CD4-positive, alpha-beta T cell treated with Interleukin-1 beta for 1 hour (primary cell): ENCODE measurements at places on chromosomes 2 and 18.

- no peak for DNase-seq
Measured at GRCh38 chr2:176445956-176446355, 176.7 kb downstream of the MTX2 start.

DNA sequence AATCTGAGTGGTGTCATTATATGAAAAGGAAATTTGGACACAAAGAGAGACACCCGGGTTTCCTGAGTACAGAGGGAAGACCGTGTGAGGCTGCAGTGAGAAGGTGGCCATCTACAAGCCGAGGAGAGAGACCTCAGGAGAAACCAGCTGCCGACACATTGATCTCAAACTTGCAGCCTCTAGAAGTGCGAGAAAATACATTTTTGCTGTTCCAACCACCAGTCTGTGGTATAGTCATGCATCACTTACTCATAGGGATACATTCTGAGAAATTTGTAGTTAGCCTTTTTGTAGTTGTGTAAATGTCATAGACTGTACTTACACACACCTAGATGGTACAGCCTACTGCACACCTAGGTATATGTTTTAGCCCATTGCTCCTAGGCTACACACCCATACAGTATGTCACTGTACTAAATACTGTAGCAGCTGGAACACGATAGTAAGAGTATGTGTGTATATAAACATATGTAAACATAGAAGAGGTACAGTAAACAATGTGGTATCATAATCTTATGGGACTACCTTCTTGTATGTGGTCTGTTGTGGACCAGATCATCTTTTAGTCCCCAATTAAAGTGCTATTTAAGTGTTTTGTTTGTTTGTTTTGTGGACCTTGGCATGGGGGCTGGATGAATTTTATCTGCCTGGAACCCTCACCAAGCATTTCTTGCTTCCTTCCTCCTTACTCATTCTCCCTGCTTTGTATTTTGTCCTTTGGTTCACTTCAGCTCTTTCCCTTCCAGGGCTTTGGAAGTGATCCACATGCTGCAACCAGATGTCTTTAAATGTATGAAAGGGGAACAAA lies 38.3 kb upstream of the SESTD1 start:
- no peak for DNase-seq

- DNase-seq, result no peak
Measured at GRCh38 chr18:50071397-50071796, 123.5 kb downstream of the MYO5B start.

GRCh38 chr2:3771576-3771975 lies 68.2 kb downstream of the DCDC2C start:
- no peak for DNase-seq

DNA sequence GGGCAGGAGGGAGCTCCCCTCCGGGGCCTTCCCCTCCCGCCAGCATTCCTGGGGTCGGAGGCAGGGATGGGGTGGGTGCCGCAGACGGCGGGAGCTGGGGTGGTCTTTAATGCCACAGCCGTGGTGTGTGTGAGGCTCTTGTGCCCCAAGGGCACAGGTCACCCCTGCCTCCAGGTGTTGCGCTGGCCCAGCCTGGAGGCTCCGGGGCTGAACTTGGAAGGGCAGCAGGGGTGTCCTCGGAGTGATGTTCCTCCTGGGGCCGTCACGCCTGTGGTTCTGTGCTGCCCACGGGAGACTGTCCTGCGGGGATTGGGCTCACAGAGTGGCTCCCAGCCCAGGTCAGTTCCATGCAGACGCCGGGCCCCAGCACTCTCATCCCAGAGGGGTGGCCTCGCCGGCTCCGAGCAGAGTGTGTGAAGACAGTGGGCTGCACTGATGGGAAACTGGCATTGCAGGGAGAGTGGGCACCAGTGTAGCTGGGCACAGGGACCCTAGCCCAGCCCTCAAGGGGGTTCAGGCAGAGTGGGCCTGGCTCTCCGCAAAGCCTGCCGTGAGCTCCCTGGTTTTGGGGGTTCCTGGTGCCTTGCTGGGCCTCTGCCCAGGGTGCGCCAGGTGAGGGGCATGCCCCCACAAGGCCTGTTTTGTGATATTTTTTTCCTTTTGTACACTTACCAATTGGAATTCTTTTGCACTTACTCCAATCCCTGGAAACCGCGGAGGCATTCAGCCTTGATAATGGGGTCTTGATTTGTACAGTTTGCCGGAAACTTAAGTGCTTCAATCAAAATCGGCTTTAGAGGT lies 56.7 kb downstream of the NFATC1 start:
- no peak for DNase-seq

- no peak for DNase-seq
Measured at GRCh38 chr2:80244905-80245584, 59.5 kb downstream of the LRRTM1 start.

DNA sequence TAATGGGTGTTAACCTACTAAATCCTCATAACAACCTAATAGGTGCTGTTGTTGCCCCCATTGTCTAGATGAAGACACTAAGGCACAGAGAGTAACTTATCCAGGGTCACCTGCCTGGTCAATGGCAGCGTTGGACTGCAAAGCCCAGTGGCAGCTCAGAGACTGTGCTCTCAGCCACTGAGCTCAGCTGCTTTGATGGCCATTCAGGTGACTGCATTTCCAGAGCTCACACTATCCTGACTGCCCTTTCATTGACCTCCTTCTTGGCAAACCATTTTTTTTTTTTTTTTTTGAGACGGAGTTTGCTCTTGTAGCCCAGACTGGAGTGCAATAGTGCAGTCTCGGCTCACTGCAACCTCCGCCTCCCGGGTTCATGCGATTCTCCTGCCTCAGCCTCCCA lies 115.2 kb downstream of the MAPK4 start:
- no peak for DNase-seq

GRCh38 chr2:127370010-127370409 lies 17.8 kb downstream of the MAP3K2 start:
- DNase-seq, result no peak

DNA sequence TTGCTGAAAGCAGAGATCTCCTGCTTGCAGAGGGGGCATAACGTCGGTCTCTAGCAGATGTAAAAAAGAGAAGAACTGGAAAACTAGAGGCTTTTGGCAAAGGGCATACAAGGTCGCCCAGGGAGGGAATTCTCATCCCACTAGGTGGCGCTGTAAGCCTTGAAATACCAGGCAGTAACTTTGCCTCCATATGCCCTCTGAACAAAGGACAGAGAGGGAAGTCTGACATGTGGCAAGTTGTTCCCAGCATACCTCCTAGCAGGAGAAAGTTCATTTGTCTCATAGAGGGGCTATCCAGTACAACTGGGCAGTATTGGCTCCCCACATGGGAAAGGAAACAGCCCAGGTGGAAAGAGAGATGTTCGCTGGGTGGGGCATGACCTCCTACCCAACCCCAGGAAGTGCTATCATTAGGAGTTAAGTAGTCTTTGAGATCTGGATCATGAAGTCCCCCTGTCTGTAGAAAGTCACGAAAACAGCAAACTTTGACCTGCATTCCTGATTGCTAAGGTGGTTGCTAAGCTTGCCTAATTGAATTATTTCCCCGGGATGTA lies 39.9 kb downstream of the STK17B start:
- peak; percentile 74 for DNase-seq

- no peak for DNase-seq
Measured at GRCh38 chr2:16203069-16203468, 262.7 kb downstream of the MYCN start.

GRCh38 chr18:48065601-48065995 lies 135.1 kb upstream of the SMAD2 start:
- no peak for DNase-seq

GRCh38 chr18:46426021-46426678 lies 230.9 kb downstream of the LOXHD1 start:
- no peak for DNase-seq

DNA sequence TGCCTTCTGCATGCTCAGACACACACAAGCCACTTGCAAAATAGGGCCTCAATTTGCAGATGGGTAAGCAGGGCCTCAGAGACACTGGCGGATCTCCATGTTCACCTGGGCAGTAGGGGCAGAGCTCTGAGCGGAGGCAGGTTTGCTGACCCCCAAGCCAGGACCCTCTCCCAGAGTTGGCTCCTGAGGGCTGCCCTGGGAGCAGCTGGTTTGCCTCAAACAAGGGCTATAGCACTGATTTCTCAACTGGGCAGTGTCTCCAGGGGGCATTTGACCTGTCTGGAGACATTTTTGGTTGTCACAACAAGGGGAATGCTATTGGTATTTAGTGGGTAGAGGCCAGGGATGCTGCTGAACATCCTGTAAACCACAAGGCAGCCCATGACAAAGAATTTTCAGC lies 11.6 kb downstream of the GLI2 start:
- DNase-seq, result no peak

DNA sequence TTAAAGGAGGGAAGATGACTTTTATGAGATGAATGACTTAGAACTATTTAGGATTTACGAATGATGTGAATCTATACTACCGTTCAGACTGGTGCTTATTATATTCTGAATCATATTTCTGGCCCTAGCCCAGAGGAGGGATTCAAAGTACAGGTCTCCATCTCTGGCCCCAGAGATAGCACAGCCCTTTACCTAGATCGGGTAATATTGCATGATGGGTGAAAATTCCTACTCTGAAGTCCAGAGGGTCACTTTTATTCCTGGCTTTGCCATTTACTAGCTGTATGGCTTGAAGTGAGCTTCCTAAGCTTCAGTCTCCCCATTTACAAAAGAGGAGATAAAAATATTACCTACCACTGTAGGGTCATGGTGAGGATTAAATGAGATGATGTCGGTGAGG lies 135.8 kb upstream of the OSR1 start:
- DNase-seq, result no peak

GRCh38 chr2:209458008-209458979 lies 34.4 kb downstream of the MAP2 start:
- DNase-seq, result no peak

GRCh38 chr2:16821692-16822091 lies 156.1 kb upstream of the CYRIA start:
- DNase-seq, result no peak

GRCh38 chr2:50004667-50005066 lies 850.4 kb upstream of the FSHR start:
- no peak for DNase-seq

- no peak for DNase-seq
Measured at GRCh38 chr2:29004755-29005154, 23.7 kb downstream of the TOGARAM2 start.

DNA sequence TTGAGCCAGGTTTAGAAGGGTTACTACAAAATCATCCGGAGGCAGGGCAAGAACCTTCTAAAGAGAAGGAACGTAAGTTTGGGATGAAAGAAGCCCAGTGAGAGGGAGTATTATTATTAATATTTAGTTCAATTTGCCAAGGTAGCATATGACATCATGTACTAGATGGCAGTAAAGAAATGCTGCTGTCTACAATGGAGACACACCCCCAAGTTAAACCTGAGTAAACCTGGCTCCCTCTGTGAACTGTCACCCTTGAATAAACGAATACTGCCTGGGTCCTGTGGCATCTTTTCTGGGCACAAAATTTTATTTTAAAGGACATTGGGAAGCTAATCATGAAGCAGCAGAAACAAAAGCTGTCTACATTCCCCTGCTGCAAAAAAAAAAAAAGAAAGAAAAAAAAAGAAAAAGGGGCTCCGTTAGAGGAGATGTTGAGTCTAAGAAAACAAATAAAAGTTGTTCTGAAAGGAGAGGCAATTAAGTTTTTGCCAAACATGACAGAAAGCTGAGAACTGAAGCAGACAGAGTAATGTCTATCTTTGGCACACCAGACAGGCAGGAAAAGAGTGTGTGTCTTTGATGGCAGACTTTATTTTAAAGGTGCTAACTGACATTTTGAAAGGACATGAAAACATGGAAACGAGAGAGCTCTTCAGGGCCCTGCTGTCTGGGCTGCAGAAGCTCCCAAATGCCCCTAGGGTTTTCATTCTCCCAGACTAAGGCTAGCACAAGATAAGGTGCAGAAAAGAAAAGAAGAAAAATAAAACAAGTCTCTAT lies 557.7 kb upstream of the CHAC2 start:
- no peak for DNase-seq

GRCh38 chr2:1645761-1646476 lies 98.4 kb downstream of the PXDN start:
- DNase-seq, result no peak

- DNase-seq, result no peak
Measured at GRCh38 chr2:17790536-17790935, 25.7 kb upstream of the MSGN1 start.

- DNase-seq, result peak; percentile 1
Measured at GRCh38 chr2:1995987-1996386, 251.7 kb upstream of the PXDN start.

DNA sequence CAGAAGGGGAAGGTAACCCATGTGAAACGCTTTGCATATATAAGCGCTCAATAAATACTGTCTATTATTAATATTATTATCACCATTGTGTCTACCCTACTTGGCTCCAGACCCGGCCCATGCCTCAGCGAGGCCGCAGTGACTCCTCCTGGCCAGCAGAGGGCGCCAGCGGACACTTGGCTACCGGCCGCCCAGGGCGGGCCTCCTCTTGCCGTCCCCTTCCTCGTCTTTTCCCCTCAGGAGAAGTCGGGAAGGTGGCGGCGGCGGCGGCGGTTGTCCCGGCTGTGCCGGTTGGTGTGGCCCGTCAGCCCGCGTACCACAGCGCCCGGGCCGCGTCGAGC lies at the start of gene AGFG1:
TSS of gene AGFG1 (plus strand) at position 233 of the 341 bp plus-strand sequence. CDS start 266 bp downstream, outside the sequence.
- DNase-seq, result peak; percentile 90

- no peak for DNase-seq
Measured at GRCh38 chr2:240348522-240348921, 86.9 kb upstream of the GPC1 start.

- peak; percentile 57 for DNase-seq
Measured at GRCh38 chr2:113755835-113756354, 547 bp downstream of the SLC35F5 start.

DNA sequence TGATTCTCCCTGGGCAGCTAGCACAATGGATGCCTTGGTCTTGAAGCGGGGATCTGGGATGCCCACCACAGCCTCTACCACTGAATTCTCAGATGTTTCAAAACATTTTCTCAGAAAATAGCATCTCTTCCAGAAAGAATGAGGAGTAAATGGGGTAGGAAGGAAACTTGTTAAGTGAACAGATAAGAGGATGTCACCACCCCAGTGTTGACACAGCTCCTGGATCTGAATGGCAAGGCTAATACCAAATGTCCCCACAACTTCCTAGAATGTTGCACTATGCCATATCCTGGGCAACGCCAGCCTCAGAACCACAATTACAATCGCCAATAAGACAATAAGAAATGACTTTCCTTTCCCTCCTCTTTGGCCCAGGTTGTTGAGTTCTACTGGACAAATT lies 177.2 kb downstream of the BCL11A start:
- DNase-seq, result no peak

DNA sequence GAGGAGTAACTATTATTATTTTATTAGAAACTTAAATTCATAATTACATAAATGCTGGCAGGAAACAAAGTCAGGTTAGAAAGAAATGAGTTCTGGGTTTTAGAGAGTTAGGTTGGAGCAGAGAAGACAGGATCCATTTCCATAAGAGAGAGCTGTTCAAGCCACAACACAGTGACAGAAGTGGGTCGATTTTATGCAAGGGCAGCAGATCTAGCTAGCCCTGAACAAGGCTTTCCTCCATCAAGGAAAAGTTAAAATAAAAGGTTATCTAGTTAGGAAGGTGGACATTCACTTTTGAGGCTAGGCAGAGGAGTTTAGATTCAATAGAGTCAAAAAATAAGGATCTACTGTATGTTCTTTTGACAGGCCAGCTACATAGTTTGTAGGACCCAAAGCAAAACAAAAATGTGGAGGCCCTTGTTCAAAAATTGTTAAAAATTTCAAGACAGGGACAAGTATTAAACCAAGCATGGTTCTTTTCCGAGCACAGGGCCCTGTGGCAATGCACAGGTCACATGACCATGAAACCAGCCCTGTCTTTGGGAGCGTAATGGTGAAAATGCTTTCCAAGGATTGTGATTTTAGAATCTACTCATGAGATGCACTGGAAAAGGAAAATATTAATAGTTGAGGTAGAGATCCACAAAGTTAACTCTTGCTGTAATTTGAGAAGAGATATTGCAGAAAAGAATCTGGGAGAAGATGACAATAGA lies 91.2 kb upstream of the CREB1 start:
- DNase-seq, result no peak

- no peak for DNase-seq
Measured at GRCh38 chr2:238567067-238567855, 140.5 kb downstream of the ASB1 start.
